ENCODE measurements at places on chromosomes 2 and 18.

DNA sequence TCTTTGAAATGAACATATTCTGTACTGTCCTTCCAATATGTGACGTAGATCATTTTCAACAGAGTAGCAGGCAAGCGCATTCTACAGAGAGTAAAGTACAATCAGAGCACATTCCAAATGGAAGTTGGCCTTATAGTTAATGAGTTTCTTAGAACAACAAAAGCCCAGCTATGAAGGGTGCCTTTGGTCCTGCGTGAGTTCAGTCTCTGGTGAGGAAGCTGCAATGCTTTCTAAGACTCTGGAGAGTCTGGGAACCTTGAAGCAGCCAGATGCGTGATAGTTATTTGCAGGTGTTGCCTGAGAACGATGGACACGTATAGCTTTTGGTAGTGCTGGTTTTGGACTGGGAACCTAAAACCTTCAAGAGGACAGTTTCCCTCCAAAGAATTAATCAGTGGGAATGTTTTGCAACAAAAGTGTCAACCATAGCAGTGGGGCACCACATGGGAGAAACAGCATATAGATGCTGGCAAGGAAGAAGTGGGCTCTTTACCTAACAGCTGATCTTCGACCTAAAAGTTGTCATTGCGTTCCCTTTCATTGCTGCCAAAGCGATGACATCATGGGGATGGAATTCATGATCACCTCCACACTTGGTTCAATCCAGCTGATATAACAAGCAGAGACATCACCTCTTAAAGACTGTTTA is 9.3 kb upstream of the SNORC start:
- peak; percentile 69 for DNase-seq

DNA sequence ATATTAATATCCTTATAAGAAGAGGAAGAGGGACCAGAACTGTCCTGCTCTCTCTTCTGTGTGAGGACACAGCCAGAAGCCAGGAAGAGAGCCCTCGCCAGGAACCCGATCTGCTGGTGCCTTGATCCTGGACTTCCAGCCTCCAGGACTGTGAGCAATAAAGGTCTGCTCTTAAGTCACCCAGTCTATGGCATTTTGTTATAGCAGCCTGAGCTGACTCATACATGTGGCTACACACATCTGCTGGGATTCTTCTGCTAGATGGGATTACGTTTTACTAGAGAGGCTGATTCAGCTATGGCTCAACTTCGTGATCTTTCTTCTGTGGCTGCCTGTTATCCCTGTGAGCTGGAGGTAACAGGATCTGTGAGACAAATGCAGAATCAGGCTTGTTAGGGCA is 29.6 kb downstream of the ARL4C start:
- DNase-seq = peak; percentile 43

DNA sequence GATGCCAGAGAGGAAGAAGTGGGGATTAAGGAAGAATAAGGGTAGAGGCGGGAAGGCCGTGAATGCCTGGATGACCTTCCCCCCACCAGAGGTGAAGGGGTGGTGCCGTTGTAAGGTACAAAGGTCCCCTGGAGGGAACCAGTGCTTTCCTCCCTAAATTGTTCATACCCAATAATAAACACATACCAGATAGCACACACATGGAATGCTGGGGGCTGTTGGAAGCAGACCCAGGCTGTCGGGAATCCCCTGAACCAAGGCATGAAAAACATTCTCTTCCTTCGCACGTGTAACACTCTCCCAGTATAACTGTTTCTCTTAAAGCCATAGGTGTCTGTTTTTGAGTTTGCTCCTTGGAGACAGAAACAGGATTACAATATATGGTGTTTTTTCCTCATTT is 107.1 kb upstream of the CTAGE1 start:
- DNase-seq = no peak

GRCh38 chr2:44244135-44244871 is 31.0 kb upstream of the SLC3A1 start:
- DNase-seq = peak; percentile 84

DNA sequence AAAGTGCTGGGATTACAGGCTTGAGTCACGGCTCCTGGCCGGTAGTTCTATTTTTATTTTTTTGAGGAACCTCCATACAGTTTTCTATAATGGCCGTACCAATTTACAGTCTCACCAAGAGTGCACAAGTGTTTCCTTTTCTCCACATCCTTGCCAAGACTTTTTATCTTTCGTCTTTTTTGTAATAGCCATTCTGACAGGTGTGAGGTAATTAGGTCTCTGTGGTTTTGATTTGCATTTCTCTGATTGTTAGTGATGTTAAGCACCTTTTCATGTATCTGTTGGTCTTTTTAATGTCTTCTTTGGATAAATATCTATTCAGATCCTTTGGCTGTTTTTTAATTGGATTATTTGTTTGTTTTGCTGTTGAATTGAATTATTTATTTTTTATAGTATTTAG is 9.3 kb downstream of the ARMC9 start:
- DNase-seq = no peak

GRCh38 chr2:233817995-233818638 is 36.2 kb downstream of the HJURP start:
- no peak for DNase-seq

GRCh38 chr18:71209944-71210343 is 921.1 kb downstream of the SOCS6 start:
- no peak for DNase-seq

- no peak for DNase-seq
Measured at GRCh38 chr2:136135921-136136906, 18.3 kb upstream of the CXCR4 start.

- peak; percentile 80 for DNase-seq
Measured at GRCh38 chr2:3168230-3168891, 209.3 kb downstream of the EIPR1 start.

GRCh38 chr18:10081492-10081891 is 167.7 kb downstream of the VAPA start:
- DNase-seq = no peak

- DNase-seq = no peak
Measured at GRCh38 chr2:178865999-178866398, 58.8 kb upstream of the TTN start.

DNA sequence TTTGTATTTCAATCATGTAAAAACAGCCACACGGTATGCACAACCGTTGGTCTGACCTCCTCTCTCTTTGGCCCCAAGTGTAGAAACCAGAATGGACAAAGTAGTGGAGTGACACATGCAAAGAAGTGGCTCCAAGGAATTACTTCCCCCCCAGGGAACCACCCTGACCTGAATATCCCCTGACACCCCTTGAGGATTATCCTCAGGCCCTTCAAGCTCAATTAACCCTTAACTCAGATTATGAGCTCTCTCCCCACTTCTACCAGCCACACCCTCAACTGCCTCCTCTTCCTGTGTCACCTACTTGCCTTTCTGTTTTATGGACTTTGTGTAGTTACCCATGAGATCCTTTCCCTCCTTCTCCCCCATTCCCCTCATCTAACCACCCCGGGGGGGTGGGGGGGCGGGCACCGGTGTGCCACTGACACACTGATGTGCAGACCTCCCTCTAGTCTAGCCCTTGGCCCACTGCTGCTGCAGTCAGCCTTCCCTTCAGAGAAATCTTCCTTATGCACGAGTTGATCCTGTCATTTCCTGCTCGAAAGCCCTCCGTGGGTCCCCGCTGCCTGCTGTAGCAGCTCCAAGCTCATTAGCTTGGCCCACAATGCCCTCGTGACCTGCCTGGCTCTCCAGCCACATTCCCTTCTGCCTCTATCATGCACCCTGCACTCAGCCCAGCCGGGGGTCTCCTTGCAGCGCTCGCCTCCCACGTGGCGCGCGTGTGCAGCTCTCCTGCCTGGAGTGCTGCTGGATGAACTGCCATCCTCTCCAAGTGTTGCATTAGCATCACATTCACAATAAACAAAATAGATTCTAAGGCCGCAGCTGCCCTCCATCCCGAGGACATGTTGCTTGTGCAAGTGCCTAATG is 40.1 kb upstream of the TMEM177 start:
- DNase-seq = peak; percentile 35

DNA sequence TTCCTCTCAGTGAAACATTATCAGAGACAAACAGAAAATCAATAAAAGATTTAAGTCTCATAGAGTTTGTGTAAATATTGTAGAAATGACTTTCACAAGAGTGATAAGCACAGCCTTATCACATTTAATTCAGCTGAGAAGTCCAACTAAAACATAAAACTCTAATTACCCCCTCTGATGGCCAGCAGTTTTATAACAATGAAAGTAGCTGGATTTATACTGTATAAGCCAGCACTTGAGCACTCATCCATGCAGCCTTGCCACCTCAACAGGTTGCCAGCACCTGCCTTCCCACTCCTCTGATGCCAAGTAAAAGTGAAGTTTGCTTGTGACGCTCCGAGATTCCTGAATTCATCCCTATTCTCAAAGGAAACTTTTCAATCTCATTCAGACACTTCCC is 103.0 kb upstream of the STK39 start:
- DNase-seq = peak; percentile 41

DNA sequence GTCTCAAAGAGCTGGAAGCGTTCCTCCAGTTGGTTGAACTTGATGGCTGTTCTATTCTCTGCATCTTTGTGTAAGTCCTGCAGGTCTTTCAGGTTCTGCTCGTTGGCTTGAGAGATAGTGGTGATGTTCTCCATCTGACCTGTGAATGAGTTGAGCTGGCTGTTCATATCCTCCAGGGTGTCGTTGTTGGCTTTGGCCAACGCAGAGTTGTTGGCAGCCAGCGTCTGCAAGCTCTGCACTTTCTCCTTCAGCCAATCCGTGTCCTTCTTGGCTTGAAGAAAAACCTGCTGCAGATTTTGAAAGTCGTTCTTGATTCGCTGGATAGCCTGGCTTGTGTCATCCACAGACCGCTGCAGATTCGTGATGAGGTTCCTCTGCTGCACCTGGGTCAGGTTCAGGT is 78.8 kb upstream of the THOC1 start:
- no peak for DNase-seq

DNA sequence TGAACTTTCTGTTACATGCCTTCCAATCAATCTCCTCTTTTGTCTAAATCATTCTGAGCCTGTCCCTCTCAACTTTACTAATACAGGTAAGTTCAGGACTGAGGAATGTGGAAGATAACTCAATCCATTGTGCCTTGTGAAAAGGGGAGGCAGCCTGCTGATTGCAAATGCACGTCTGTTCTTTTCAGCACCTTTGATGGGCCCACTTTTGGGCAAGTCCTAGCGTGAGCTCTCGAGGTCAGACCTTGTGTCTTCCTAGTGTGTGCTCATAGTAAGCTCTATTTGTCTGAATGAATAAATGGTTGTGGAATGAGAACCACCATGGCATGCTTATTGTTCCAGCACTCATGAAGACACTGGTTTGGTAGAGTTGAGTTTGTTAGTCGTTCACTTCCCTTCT is 50.4 kb upstream of the REL start:
- no peak for DNase-seq

DNA sequence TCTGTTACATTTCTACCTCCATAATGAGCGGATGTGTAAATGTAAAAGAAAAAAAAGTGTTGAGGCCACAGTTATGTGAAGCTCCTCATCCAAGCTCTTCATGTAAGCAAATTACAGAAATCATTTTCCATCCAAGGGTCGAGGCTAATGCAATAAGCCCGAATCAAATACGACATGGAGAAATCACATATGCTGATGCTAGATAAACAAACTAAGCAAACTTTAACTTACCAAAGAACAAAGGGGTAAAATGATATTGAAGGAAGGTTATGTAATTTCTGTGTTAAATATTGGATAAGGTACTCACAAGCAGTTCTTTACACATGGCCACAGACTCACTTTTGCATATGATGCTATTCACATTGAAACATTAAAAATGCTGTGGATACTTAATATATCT is 310.2 kb upstream of the ID2 start:
- no peak for DNase-seq

GRCh38 chr18:72700961-72701710 is 157.0 kb upstream of the CBLN2 start:
- peak; percentile 33 for DNase-seq

GRCh38 chr18:73850782-73851181 is 296.9 kb downstream of the FBXO15 start:
- no peak for DNase-seq

- DNase-seq = no peak
Measured at GRCh38 chr2:132667706-132668105, 2.3 kb downstream of the LYPD1 start.

GRCh38 chr2:116545286-116546068 is 1269.0 kb upstream of the DDX18 start:
- no peak for DNase-seq

DNA sequence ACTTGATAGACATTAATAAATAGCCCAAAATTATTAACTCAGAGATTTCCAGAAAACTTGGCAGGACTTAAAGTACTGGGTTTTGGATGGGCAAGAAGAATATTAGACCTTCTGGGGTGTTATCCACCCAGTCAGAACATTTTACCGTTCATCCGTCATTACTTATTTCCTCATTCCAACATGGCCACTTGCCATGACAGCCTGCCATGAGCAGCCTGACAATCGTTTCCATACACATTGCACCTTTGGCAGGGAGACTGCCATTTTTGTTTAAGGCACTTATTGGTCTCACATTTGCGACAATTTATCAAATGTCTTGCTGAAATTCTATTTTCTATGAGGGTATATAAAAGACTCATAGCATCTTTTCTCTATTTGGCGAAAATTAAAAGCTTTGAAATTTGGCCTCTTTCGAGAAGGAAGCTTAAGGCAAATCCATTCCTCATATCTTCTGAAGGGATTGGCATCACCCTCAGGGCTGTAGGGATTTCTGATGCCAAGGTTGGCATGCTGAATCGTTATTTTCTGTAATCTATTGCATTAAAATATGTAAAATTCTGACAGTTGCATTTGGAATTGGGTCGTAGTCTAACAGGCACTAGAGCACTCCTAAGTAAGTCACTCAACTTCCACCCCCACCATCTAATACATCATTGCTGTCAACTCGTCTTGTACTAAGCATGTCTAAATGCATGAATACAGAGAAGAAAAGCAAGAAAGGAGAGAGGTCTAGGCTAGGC is 406.3 kb upstream of the PIK3C3 start:
- DNase-seq = no peak

- peak; percentile 37 for DNase-seq
Measured at GRCh38 chr2:27489118-27489497, 435 bp downstream of the IFT172 start.

- DNase-seq = no peak
Measured at GRCh38 chr18:53785811-53786210, 438.7 kb downstream of the MBD2 start.

DNA sequence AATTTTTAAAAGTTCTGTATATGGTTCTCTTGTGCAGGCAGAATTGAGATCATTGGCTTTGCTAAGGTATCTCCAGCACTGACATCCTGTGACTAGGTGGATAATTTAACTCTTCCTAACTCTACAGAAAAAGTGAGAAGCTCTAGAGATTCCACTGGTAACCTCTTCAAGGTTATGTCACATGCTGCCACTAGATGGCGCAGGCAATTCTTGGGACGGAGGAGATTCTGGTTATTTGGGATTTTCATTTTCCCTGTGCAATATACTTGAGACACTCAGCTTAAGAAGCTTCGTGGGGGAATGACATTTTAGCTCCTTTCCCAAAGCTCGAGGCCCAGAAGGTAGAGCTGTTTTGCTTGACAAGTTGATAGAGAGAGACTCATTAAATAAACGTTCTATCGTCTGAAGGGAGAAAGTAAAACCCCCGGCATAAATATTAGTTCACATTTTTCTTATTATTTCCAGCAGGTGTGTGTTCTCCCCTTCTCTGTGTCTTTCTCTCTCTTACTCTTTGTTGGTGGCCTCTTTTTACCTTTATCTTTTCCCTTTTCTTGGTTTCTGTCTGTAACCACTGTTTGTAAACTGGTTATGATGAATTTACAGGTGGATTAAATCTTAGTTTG is 26.6 kb upstream of the LANCL1 start:
- DNase-seq = peak; percentile 62
